ENCODE measurements at places on chromosomes 6 and 20.

DNA sequence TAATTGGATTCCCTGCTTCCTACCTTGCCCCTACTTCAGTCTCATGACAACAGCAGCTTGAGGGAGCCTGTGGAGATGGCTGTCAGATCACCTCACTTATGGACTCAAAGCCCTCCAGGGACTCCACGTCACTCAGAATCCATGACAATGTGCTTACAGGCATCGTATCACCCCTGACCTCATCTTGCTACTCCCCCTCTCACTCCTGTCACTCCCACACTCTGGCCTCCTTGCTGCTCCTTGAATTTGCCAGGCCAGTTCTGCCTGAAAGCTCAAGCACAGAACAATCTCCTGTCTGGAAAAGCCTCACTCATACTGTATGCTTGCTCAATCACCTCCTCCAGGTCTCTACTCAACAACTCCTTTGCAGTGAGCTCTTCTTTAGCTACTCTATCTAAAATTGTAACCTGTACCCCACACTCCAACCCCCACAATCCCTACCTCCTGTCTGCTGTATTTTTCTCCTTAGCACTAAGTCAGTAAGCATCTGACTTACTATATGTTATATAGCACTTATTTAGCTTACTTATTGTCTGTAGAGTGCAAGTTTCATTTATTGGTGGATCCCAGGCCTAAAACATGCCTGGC, 10.7 kb upstream of the GSTA4 start:
- DNase-seq: no peak

DNA sequence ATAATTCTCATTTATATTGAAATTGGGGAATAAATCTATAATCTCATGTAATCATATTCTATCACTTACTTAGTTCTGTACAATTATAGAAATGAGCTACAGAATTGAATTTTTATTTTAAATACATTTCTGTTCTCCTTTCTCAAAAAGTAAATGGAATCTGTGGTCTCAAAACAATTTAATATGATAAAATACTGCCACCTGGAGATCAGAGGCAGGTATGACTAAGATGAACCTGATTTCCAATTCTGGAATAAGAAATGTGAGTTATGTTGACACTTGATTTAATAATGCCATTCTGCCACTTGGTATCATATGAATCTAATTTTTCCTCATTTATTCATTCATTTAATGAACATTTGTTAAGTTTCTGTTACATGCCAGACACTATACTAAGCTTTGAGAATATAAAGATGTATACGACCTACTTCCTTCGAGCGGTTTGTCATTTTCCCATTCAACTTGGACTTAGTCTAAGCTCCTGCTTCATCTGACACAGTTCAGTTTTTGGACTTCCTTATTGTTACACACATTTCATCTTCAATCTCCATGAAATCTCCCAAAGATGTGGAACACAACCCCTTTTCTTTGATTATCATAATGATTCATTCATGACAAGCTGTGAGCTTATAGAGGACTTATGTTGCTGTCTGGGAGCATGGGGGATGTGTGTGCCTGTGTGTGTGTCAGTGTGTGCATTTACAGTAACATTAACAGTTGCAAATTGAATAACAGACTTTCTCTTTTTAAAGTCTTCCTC, 7.5 kb upstream of the CCDC28A start:
- no peak for DNase-seq

DNA sequence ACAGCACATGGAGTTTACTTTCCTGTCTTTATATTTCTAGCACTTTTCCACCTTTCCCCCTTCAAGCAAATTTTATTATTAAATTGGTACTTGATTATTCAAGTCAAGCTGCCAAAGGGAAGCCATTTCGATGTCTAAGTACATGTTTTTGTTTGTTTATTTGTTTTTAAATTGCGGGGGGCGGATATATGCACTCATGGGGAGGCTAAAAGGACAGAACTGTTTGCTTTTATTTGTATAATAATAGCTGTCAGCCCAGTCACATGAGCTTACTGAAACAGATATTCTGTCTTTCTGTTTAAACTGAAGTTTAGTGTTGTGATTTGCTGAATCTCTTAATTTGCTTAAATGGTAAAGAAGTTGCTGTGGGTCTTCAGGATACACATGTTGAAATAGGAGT, 49.6 kb upstream of the PLCG1 start:
- DNase-seq: no peak

GRCh38 chr20:61728786-61729770, 336.6 kb downstream of the TAF4 start:
- DNase-seq: no peak

DNA sequence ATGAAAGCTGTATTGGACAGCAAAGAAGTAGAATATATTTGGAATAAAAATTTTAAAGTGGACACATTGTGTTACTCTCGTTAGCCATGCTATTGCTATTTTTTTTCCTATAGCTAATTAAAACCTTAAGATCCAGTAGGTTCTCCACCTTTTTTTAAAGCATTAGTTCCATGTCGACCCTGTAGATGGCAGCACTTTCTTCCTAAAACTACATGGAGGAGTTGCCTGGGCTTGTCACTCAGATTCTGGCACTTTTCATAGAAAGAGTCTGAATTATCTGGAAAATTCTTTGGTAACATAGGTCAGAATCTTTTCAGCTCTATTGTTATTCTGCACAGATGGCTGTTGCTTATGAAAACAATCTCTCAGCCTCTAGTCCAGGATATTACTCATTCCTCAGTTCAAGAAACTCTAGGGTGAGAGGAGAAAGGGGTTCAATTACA, 42.0 kb upstream of the ESR1 start:
- DNase-seq: no peak

DNA sequence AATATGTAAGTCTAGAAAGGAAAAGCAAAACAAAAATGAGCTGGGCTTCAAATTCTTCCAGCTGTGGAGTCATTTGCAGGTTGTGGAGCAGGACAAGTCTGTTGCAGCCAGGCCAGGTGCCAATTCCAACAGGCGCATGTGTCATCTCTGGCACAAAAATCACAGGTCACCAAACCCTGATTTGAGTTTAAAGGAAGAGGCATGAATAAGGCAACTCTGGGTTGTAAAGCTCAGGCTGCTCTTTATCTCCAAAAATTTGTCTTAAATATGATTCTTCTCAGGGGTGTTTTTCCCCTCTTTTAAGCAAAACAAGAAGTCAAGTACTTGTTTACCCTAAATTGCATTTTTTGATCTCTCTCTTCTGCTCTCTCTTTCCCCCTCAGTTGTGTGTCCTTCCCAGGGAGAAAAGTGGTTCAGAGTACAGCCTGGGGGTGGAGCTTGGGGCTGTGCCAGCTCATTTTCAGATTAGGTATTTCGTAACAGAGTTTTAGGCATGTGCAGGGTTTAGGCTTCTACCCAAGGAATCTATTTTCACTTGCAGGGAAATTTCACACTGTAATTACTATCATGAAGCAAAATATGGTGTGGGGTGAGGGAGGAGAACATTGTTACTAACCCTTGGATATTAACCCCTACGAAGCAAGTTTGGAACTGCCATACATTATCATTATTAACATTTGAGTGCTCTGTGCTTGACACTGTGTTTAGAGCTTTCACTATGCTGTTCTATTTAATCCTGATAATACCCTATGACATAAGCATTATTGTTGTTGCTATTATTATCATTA, 8.3 kb upstream of the NCOA3 start:
- no peak for DNase-seq
